ENCODE measurements at places on chromosomes 11 and 22.

DNA sequence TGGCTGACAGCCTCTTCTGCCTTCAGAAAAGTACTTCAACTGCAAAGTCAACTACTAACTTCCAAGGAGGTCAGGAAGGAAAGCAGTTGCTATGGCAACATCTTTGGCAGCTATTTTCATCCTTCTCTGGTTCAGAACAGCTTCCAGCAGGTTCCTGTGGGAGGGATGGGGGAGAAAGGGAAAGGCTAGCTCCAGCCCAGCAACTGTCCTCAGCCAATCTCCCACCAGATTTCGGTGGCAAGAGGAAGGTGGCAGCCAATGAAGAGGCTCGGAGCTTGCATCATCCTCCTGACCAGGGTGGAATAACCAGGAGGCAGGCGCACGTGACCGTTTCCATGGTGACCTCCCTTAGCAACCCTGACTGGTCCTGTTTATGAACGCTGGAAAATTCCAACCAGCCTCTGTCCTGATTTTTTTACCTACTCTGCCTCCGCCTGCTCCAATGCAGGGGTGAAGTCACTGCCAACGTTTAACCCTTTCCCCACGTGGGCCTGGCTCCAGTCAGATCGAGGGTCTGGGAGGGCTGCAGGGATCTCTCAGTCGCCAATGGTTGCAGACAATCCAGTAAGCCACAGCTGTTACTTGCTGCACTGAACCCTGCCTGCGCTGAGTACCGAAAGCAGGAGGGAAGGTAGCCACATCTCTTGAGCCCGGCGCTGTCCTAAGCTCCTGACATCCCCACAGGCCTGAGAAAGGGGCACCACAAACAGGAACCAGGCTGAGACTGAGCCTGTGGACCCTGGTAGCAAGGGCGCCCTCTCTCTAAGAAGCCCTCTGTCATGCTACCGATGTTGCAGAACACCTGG is 11.2 kb upstream of the MALAT1 start:
- DNase-seq: peak; percentile 99

- DNase-seq: no peak
Observed at GRCh38 chr11:35387111-35387982, 32.0 kb downstream of the SLC1A2 start.

- no peak for DNase-seq
Observed at GRCh38 chr11:79437278-79437980, 3.4 kb downstream of the TENM4 start.

DNA sequence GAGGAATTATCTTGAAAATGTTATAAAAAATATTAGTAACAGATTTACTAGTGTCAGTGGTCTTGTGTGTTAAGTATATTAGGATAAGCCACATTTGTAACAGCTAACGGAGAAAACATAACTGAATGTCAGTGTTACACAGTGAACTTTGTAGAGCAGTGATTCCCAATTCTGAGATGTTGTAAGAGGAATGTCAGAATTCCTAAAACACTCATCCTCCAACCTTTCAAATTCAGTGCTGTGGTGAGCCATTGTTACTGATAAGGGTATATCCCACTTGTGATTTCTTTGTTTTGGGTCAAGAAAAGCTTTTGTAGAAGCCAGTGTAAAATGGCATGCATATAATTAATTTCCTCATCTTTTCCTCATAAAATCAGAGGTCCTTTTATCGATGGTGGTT is 61.9 kb downstream of the ARHGEF12 start:
- DNase-seq: no peak

DNA sequence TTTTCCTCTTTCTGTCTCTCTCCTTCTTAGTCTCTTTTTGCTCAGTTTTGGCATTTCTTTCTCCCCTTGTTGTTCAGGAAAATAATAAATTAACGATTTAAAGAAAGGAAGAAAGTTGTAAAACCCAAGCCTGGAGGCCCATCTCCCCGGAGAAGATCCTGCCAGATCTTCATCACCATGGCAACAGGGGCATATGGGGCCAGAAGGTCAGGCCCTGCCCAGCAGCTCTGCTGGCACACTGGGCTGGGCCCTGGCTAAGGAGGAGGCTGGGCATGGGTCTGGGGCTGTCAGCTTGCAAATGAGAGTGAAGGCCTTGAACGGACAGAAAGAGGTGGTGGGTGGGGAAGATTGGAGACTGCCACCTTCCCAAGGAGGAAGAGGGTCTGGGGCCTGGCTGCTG is 2.8 kb downstream of the LRRC10B start:
- DNase-seq: no peak

- DNase-seq: no peak
Observed at GRCh38 chr11:82862379-82862778, 37.9 kb downstream of the PRCP start.

DNA sequence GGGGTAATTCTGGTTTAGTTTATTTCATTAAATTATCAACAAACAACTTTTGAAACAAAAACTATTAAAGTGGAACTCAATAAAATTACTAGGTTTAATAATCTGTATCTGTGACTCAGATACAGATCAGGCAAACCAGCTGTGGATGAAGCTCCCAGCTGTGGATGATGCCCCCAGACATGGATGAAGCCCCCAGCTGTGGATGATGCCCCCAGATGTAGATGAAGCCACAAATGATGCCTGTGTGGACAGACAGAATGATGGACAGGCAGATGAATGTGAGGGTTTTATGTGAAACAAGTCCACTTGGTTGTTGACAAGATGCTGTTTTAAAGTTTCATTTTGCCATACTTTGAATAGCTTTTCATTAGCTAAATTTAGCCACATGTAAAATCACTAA is 5.8 kb upstream of the ZNF74 start:
- DNase-seq: no peak

DNA sequence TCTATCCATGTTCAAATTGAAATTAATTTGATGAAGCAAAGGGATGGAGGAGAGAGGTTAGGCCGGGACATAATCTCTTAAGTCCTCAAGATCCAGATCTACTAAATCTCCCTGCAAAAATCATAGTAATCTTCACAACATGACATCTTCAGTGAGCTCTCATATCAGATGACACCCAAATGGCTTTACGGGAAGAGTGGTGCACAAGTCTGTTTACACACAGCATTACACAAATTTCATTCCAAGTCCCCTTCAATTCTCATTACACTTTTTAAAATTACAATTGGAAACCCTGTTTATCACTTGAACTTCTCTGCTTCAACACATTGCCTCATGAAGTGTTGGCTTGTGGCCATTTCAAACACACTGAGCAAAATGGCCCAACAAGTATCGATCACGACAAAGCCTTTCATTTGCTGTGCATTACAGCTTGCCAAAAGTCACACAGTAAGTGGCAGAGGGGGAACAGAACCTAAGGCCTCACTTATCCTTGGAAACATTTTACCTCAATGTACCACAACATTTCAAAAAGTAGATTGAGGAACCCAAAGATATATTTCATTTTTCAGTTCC is 17.9 kb upstream of the TPH1 start:
- DNase-seq: no peak

- DNase-seq: no peak
Observed at GRCh38 chr11:10087186-10087922, 206.7 kb downstream of the SBF2 start.

DNA sequence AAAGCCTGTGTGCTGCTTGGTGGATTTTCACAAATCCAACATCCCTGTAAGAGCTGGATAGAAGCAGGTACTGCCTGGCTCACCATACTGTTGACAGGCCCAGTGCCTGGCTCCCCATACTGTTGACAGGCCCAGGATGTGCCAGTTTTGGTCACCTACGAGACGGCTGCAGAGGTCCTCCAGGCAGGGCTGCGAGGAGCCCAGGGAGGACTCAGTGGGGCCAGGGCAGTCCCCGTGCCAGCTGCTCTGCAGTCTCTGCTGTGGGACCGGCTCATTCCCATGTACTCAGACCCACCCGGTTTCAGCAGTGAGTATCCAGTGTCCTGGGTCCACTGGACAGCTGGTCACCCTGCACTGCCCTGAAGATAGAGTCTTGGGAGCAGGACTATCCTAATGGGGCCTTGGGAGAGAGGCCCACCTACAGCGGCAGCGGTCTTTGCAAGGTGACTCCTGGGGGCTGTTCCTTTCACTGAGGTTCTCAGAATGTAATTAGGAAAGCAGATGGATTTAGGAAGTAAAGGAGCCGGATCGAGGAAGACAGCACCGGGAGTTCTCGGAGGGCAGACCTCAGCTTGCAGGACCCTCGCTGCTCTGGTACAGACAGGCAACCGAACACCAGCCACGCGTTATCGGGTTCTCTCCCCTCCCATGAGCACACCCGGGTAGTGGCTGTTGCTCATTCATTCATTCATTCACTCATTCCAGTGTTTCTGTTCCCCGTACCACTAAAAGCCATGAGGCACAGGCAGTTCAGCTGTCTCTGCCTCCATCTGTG is 106.1 kb downstream of the CTTN start:
- peak; percentile 79 for DNase-seq

GRCh38 chr11:108117746-108118371 is 3.5 kb upstream of the ACAT1 start:
- no peak for DNase-seq

Measured in chondrocyte (in vitro differentiated cells).